Pancreas (tissue), 10 donors: ENCODE measurements at places on chromosomes 11 and 22.

DNA sequence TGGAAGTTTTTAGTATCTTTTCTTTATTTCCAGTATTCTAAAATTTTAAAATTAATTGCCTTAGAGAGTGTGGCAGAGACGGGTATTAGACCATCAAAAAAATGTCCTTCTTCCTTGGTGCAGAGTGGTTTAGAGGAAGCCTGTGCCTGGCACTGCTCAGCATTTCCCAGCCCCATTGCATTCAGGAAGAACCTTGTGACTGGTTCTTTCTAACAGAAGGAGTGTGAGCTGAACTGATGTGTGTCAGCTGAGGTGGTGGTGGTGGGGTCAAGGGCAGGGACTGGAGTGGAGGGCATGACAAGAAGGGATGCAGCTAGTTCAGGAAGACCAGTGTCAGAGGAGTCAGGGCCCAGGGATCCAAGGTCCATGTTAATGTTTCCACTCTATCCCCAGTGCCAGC, 58.7 kb upstream of the FDX1 start:
- DNase-seq = no peak

DNA sequence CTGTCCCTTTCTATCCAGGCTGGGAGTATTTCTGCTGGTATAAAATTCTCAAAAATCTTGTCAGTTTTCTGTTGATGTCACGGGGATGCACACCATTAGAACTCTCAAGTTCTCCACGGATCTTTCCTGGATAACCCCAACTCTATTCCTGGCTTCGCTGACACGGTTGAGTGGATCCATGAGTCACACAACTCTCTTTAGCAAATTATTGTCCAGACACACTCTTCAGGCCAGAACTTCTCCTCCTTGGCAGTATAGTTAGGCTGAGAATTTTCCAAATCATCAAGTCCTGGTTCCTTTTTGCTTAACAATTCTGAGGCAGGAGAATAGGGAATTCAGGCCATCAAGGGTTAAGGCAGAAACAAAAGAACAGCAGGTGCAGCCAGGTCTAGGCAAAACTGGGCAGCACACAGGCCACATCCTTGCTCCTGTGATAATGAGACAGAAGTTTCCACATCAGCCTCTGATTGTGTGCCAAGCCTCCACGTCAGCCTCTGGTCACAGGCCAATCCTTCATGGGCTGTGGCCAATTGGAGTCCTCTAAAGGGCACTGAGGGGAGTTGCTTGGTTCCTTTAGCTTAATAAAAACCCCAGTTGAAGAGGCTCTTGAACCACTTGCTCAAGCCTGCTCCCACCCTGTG, 5.7 kb upstream of the ACAT1 start:
- DNase-seq = peak; percentile 89

DNA sequence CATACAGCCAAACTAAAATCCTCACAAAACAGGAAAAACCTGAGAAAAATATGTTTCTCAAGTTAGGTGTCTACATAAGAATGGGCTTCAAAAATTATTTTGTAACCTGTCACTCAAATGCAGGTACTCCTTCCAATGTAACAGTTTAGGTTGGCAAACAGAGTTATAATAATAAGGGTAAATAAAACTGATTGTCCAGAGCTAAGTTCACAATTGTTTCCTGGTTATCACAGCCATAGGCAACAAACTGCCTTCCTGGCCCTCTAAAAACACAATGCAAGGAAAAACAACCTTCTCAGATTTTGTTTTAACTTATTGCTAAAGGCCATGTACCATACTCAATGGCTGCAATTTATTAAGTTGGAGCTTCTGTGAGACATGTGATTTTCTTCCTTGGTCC, 36.4 kb downstream of the SNX19 start:
- DNase-seq = no peak

DNA sequence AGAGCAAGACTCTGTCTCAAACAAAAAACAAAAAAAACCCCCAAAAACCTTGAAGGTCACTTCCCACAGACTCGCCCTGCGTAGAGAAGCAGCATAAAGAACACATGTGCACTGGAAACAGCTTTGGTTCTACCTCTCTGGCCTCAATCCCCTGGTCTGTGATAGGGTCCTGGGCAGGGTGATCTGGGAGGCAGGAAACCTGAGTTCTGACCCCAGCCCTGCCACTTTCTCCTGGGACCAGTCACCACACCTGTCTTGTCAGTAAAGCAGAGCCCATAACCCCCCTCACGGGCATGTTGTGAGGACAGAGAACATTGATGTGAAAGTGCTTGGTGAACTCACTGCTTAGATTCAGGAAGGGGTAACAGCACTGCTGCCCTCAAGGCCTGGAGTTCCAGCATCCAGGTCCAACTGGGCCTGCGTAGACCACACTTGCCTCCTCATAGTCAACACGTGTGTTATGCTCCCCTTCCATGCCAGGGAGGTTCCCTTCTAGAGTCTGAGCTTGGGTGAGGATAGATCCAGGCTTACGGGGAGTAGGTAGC, 11.4 kb downstream of the UCP2 start:
- no peak for DNase-seq

DNA sequence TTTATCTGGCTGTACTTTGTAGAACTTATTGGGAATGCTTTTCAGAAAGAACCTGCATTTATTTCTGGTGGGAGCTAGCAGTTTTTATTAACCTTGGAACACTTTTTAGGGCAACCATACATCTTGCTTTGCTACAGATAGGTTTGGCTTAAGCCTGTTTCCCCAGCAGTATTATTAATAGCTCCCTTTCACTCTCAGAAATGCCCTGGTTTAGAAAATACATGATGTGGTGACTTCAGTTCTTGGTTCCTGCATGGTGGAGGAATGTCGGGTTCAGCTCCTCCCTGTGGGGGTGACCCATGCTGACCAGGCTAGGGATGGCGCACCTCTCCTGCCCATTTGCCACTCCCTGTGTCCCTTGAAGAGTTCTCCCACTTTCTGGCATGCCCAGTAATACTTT, 28.2 kb downstream of the ZBED4 start:
- no peak for DNase-seq

- DNase-seq = no peak
These were observed 119.7 kb downstream of the CWF19L2 start for GRCh38 chr11:107337917-107338316.

GRCh38 chr11:65434057-65434666, 11.6 kb downstream of the NEAT1 start:
- no peak for DNase-seq

- DNase-seq = no peak
These were observed 31.5 kb downstream of the FAM168A start for GRCh38 chr11:73566422-73566821.

GRCh38 chr22:39368461-39368911, 18.7 kb downstream of the SYNGR1 start:
- no peak for DNase-seq

GRCh38 chr11:47299078-47299477, 29.1 kb downstream of the MADD start:
- DNase-seq = no peak

DNA sequence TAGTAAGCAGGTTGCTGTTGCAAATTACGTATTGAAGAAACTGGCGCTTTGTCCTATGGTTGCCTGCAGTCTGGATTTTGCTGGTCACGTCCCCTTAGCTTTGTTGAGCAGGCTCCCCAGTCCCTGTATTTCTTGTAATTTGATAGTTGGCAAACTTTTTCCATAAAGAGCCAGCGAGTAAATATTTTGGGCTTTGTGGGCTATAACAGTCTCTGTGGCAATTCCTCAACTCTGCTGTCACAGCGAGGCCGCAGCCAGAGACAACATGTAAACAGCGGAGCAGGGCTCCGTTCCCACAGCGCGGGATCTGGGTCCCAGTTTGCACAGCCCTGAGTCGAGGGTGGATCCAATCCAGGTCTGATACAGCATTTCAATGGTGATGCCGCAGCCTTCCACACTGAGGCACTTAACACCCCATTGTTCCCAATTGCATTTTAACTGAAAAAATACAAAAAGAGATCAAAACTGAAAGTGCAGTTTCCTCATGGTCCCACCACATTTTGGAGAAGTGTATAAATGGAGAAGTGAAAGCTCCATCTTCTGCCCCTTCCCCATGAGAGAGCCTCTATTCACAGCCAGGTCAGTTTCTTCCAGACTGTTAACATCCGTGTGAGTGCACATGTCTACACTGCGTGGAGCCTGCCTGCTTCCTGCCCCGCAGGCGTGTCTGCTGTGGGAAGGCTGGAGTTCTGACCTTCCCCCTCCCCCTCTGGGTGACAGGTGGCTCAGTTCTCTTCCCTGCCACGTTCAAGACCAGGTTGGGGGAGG, 89.1 kb downstream of the RPS6KA4 start:
- DNase-seq = peak; percentile 73

GRCh38 chr11:8252946-8253345, 10.7 kb downstream of the LMO1 start:
- DNase-seq = no peak

GRCh38 chr11:104997288-104997687, 25.7 kb downstream of the CASP5 start:
- no peak for DNase-seq

DNA sequence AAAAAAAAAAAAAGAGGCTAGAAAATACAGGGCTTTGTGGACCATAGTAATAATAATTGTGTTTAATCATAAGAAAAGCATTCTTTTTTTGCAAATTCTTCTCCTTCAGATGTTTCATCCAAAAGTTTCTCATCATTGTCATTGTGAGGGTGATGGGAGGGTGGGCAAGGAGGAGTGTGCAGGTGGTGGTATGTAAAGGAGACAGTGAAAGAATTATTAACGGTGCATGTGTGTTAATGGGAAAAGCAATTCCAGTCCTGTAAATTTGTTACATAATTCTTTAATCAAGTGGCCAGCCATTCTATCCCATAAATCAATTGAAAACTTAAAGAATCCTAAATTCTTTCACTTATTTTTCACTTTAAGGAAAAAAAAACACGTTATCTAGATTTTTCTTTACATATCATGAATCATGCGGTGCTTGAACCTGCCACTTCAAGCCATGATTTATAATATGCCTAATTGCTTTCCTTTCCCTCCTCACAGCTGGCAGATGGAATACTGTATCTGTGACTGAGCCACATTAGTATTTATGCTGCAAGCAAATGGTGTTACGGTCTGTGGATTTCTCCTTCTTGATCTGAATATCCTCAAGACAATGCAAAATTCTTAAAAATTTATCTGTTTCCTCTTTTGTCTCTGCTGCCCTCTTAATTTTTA, 318.5 kb downstream of the JRKL start:
- no peak for DNase-seq

DNA sequence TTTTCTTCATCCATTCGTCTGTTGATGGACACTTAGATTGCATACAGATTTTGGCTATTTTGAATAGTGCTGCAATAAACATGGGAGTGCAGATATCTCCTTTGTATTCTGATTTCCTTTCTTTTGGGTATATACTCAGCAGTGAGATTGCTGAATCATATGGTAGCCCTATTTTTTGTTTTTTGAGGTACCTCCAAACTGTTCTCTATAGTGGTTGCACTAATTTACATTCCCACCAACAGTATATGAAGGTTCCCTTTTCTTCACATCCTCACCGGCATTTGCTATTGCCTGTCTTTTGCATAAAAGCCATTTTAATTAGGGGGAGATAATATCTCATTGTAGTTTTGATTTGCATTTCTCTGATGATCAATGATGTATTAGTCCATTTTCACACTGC, 96.1 kb downstream of the PRR5L start:
- DNase-seq = no peak

DNA sequence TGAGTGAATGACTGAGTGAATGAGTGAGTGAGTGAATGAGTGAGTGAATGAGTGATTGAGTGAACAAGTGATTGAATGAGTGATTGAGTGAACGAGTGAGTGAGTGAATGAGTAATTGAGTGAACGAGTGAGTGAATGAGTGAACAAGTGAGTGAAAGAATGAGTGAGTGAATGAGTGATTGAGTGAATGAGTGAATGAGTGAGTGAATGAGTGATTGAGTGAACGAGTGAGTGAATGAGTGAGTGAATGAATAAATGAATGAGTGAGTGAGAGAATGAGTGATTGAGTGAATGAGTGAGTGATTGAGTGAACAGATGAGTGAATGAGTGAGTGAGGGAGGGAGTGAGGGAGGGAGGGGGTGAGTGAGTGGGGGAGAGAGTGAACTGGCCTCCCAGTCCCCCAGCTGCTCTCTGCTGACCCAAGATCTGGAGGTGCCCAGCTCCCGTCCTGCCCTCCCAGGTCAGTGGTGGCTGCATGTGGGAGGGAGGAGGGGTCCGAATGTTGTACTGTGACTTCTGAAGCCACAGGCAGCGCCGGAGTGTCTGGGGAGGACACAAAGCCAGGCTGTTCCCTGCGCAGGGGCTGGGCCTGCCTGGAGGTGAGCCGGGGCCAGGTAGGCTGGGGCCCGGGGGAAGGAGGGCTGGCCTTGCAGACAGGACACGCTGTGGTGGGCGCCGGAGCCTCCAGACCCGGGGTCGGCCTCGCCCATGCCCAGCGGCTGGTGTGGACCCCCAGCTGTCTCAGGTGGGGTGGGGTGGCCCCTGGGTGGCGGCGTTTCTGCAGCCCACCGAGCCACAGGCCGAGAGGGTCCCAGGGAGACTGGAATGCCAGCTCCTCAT, 17.8 kb upstream of the PIM3 start:
- no peak for DNase-seq

GRCh38 chr11:45444796-45445195, 158.7 kb upstream of the SYT13 start:
- DNase-seq = no peak

GRCh38 chr11:61028135-61028729, 56.8 kb downstream of the CD6 start:
- DNase-seq = no peak

- DNase-seq = no peak
These were observed 45.3 kb downstream of the CADM1 start for GRCh38 chr11:115458877-115459276.

GRCh38 chr11:12845739-12846358, 163.3 kb upstream of the RASSF10 start:
- DNase-seq = peak; percentile 60

GRCh38 chr11:121419836-121420235, 32.3 kb upstream of the SORL1 start:
- DNase-seq = no peak

DNA sequence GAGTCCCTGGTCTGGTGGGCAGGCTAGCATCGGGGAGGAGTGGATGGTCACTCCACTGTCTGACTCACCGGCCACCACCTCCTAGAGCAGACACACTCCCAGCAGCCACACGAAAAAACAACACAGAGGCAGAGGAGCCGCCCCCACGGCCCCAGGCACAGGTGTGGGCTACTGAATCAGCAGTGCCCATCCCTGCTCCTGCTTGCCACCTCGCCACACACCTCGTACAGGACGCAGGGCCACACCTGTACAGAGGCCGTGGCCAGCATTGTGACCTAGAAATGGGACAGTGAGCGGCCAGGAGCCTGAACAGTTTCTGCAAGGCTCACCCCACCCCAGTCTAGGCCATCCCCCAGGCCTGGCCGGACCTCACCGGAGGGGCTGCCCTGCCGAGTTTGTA, 14.0 kb downstream of the TRIM29 start:
- DNase-seq = no peak

DNA sequence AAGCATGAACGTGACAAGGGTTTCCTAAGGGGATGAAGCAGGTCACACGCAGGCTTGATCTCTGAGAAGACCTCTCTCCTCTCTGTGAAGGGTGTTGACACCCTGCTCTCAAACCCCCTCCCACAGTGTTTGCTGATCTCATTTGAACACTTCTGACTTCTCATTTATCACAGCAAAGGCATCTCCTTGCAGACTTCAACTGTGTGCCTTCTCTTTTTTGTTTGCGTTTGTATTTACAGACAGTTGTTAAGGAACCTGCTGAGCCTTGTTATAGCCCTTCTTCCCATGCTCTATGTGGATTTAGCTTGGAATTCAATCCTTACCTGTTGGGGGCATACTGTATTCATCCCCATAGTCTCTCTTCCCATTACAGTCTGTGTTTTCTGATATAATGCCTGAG, 206.5 kb downstream of the NELL1 start:
- DNase-seq = no peak
